ENCODE measurements at places on chromosomes 16 and 17. TPM values are rescaled to one million over a fixed set of nuclear protein-coding genes. Genes with fewer than 3 reads are reported as not detected.

- DNase-seq, result no peak
Measured at GRCh38 chr16:73220836-73221235, 172.9 kb upstream of the ZFHX3 start.

DNA sequence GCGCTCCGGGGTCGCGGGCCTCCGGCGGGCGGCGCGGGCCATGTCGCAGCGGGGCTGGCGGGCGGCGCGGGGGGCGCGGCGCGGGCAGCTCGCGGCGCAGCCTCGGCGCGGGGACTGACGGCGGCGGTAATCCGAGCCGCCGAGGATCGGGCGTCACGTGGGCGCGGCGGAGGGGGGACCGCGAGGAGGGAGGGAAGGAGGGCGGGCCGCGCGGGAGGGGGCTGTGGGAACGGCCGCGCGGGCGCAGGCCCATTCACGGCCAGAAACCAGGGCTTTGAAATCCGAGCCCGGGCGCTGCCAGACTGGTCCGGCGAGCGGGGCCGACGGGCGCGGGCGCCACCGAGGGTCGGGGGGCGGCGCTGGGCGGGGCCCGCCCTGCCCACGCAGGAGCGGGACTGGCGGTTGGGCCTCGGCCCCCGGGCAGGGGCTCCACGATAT lies at the start of gene MTSS2:
TSS of gene MTSS2 (minus strand) at position 116 of the 438 bp plus-strand sequence. CDS start 262 bp downstream, outside the sequence.
- peak; percentile 89 for DNase-seq

GRCh38 chr17:33055746-33056145 lies 64.1 kb downstream of the SPACA3 start:
- DNase-seq, result no peak

The HEATR9 gene
- not detected for polyA plus RNA-seq

The ASGR1 gene
- 13.7 TPM for polyA plus RNA-seq

DNA sequence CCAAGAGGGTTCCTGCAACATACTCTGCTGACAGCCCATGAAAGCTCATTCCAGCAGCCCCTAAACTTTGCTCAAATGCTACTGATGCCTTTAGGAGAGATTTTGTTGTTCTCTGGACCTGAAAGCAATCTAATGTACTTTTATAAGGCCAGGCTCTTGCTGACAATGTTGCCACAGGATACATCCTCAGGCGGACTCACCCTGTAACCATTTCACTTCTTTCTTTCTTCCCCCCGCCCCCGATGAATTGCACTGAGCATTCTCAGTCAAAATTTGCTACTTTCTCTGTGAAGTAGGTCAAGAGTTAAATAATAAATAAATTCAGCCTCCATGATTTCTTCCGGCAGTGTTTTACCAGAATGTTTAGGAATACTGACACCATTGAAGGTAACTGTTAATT lies 1.5 kb downstream of the GAS7 start:
- DNase-seq, result no peak

The CAPNS2 gene
- polyA plus RNA-seq, result 1.4 TPM

The OR4D1 gene
- polyA plus RNA-seq, result not detected

The SLC13A2 gene
- polyA plus RNA-seq, result not detected

- DNase-seq, result no peak
Measured at GRCh38 chr16:80167657-80168390, 373.0 kb upstream of the DYNLRB2 start.

GRCh38 chr17:32192379-32192778 lies 50.1 kb downstream of the RHOT1 start:
- DNase-seq, result peak; percentile 9

DNA sequence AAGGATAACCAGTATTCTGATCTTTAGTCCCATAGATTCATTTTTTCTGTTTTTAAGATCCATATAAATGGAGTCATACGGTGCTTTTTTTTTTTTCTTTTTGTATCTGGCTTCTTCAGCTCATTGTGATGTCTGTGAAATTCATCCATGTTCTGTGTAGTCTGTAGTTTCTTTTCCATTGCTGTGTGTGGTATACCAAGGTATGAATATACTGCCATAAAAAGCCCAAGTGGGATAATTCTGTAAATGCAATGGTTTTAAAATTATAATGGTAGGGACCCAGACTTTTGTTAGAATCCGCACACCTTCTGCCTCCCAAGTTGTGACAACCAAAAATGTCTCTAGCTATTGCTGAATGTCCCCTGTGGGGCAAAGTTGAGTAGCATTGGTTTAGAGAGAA lies 7.6 kb downstream of the NUP93 start:
- no peak for DNase-seq
